Mesothelial cell of epicardium (in vitro differentiated cells): ENCODE measurements at places on chromosomes 11 and 22.

GRCh38 chr11:105241136-105241535, 101.6 kb upstream of the CARD18 start:
- no peak for DNase-seq
- no peak overlapping the region for H3K4me3 ChIP-seq
- H3K27ac ChIP-seq: no peak overlapping the region
- peaks cover 13% of the 10 kb centered on the region for H3K4me1 ChIP-seq
- no peaks in the 10 kb centered on the region for H3K27me3 ChIP-seq

DNA sequence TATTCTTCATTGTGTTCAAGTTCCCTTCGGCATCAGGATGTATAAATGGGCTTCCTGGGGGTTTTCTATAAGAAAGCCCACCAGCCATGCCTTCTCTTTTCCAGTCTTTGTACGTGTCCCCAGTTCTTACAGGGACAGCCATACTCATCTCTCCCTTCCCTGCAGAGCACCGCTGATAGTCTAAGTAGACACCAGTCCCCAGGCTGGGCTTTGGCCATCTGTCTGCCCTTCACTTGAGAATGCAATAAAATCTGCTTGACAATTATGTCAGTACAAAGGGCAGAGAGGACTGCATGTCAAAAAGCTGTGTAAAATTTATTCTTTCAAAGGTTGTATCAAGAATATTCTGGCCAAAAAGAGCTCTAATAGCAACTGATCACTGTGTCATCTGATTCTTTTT, 27.3 kb downstream of the NTM start:
- peaks cover 20% of the 10 kb centered on the region for H3K27me3 ChIP-seq
- H3K4me1 ChIP-seq: no peaks in the 10 kb centered on the region
- no peak overlapping the region for H3K4me3 ChIP-seq
- no peak for DNase-seq

DNA sequence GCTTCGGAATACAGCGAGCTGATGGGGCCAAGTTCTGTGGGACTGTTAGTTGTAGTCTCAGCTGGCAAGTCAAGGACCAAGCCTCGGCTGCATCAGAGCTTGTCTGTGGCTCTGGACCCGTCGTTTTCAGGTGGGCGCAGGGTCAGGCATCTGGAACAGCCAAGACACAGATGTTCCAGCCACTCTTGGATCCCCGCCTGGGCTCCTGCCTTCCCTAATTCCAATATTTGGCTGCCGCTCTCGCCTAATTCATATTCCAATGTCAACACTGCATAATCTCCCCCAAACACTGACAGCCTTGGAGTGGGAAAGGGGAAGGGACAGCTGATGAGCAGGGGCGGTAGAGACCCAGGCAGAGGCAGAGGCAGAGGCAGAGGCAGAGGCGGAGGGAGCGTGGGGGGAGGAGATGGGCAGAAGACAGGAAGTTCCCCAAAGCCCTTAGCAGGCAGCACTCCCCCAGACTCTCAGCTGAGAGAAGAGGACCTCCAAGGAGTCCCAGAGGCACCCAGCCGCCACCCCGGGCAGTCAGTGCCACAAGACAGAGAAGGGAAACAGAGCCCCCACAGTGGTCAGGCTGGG, 49.6 kb upstream of the SLC35C1 start:
- peak overlapping the region; percentile 94 for H3K27ac ChIP-seq
- peaks cover 40% of the 10 kb centered on the region for H3K4me1 ChIP-seq
- peaks cover 34% of the 10 kb centered on the region for H3K27me3 ChIP-seq

DNA sequence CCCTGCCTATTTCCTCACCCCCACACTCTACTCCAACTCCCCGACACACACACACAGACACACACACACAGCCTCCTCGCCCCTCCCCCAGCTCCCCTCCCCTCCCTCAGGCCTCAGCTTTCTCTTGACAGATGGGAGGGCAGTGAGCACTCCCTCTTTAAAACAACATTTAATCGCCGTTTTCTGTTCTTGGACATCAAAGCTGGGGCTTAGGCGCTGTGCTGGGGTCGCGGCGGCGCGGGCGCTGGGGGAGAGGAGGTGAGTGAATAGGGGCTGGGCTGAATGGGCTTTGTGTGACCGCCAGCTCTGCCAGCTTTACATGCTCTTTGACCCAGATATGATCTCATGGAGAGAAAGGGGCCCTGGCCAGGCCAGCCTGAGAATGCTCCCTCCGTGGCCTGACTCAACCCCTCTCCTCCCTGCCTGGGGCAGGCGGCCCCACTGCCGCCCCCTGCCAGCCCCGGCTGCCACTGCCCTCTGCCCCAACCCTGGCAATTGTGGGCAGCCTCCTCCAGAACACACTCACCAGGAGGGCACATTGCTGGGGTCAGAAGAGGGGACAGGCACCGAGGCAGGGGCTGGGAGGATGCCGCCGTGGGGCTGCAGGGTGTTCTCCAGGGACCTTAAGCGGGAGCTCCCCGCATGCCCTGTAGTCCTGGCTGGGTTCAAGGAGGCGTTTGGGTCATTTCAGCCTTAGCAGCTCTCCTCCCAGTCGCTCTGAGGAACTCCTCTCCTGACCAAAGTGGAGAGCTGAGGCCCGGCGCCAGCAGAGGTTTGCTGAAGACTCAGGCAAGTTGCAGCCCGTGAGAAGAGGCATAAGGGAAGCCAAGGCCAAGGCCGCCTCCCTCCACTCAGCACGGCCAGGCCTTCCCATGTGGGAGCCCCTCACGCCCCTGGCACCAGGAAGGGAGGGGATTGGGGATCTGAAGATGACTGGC, 38.3 kb upstream of the NNMT start:
- no peak overlapping the region for H3K4me3 ChIP-seq
- no peaks in the 10 kb centered on the region for H3K36me3 ChIP-seq
- peaks cover 37% of the 10 kb centered on the region for H3K27me3 ChIP-seq
